ENCODE measurements at places on chromosomes 5 and 9.

- DNase-seq, result no peak
These were observed 9.5 kb upstream of the MRPS2 start for GRCh38 chr9:135490980-135491464.

DNA sequence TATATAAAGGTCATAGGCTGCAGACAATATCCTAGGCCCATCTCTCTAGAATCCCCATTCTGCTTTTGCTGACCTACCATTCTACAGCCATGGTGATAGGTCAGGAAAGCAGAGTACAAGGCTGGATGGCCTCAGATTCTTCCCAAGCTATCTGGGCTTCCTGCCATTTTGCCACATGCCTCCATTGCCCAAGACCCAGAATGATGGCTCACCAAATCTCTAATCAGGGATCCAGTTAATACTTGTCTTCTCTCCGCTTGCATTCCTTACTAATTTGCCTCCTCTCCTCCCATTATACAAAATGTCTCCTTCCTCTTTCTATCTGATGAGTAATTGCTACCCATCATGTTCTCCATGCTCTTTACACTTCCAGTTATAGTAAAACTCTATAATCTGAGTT lies 22.7 kb upstream of the NDUFS4 start:
- no peak for DNase-seq

GRCh38 chr5:38853753-38854470 lies 8.1 kb downstream of the OSMR start:
- no peak for DNase-seq

GRCh38 chr5:64930672-64931318 lies 162.1 kb downstream of the CWC27 start:
- no peak for DNase-seq

DNA sequence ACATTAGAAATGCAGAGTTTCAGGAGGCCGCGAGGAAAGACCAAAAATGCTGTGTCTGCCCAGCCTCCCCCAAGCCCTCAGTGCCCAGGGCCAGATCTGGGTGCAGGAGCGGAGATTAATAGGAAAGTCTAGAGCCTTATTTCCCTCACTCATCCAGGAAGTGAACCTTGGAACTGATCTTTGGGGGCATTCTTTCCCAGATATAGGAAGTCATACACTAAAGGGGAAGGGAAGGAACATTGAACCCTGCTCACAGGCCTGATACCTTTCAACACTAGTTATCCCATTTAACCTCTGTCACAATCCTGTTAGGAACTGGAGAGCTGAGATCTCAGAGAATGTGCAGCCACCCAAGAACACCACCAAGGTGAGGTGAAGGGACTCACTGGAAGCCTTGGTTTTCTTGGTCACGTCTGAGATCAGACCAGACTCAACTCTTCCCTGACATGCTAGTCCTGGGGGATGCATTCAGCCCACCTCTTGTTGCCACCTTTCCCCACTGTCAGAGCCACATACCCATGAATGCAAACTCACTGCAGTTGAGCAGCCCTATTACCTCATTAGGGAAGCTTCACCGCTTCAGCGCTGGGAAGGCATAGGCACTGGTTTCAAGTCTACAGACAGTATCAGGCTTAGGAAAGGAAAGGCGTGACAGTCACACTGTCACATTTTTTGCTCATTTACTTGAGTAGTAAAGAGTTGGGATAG lies 95.0 kb downstream of the KIAA1958 start:
- DNase-seq, result no peak

GRCh38 chr5:35484241-35484640 lies 133.4 kb upstream of the SPEF2 start:
- DNase-seq, result no peak

GRCh38 chr5:129899454-129899853 lies 4.8 kb upstream of the CHSY3 start:
- DNase-seq, result no peak

DNA sequence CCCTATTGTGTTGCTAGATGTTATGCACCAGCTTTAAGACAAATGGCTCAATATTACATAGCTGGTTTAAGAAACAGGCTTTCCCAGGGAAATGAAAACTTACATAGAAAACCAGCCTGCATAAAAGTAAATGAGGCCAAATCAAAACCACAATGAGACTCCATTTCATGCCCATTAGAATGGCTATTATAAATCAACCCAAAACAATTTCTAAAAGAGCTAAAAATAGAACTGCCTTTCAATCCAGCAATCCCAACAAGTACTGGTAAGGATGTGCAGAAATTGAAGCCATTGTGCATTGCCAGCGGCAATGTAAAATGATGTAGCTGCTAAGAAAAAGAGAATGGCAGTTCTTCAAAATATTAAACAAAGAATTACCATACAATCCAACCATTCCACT lies 1170.0 kb upstream of the CDH9 start:
- DNase-seq, result no peak

- DNase-seq, result no peak
These were observed 4.1 kb upstream of the PHYKPL start for GRCh38 chr5:178236679-178237078.

DNA sequence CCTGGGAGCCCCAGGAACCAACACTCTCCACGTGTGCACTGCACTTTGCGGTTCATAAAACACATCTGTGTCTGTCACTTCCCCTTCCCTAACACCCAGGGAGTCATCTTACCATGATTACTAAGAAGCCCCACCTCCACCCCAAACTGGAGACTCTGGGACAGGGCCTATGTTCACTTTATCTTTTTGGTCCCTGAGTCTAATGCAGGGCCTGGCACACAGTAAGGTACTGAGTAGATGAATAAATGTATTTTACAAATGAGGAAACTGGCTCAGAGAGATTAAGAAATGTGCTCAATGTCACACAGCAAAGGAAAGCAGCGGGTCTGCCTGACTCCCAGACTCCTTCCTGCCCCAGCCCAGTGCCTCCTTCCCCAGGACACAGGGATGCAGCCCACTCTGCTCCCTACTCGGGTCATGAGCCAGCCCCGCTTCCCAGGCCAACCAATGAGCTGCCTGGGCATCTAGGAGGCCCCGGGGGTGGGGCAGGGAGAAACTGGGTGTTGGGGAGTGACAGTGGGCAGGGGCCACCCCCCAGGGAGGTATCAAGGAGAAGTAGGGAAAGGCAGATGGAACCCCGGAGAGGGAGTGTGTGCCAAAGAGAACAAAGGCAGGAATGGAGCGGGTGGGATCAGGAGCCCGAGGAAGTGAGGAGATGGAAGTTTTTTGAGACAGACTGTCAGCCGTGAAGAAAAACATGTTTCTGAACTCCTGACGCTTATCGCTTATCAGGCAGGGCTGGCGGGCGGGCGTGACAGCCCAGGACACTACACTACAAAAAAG lies 30.5 kb downstream of the SHB start:
- DNase-seq, result no peak

DNA sequence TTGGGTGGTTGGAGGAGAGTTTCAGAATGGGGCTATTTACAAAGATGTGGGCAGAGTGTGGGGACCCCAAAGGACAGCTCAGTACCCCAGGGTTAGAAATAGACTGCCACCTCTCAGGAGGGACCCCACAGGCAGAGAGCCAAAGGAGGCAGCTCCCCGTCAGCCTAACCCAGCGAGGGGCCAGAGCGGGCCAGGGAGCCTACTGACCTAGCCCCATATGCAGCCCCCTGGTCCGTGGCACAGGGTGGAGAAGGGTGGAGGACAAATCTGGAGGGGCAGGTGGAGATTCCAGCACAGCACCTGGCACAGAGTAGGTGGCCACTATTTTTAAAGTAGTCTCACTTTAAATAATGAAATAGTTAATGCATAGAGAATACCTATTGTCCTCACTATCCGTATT lies 67.2 kb upstream of the ANGPTL2 start:
- DNase-seq, result no peak

DNA sequence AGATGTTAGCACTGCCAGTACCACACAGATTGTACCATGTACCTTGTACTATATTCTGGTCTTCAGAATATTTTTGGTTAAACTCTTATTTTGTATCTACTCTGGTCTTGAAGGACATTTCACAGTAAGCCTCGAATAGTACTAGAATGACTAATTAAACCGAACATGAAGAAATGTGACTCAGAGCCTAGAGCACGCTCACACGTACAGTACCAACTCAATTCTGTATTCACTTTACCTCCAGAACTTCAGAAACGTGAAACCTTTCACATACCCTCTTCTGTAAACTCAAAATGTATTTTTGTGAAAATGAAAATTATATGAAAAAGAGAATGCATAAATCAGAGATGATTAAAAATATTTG lies 112.8 kb downstream of the MVB12B start:
- no peak for DNase-seq

DNA sequence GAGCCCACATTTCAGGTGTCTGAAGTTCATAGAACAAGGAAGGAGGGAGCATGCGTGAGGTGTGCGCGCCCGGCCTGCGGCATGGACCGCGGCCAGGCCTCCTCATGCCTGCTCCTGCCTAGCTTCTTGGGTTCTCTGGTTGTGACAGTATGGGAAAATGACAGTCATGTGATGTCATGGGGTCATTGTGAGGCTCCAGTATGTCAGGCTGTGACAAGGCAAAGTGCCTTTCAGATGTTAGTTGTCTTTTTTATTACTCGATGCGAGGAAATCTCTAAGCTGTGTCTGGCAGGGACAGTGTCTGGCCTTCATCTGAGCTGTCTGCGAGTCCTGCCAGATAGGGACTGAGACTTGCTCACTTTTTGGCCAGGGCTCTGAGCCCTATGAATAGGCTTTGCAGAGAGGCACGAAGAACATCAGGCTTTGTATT lies 13.3 kb downstream of the UCK1 start:
- DNase-seq, result no peak

GRCh38 chr9:88041447-88041846 lies 67.1 kb upstream of the CDK20 start:
- DNase-seq, result no peak

DNA sequence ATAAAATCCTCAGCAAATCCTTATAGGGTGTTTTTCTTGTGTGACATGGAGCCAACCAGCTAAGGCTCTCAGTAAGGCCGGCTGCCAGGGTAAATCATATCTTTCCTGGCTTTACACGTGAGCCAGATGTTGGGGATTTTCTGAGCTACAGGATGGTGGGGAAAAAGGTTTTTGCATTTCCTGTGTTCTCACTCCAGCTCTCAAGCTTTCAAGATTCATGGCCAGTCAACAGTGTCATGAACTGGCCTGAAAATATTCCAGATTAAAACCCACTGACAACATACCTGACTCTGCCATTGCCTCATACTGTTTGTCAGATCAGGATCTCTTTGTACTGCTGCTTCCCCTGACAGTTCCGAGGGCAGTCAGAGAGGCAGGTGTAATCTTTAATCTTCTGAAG lies 306.9 kb downstream of the GLIS3 start:
- no peak for DNase-seq

GRCh38 chr5:163571744-163572143 lies 66.3 kb downstream of the MAT2B start:
- no peak for DNase-seq

- DNase-seq, result no peak
These were observed 50.7 kb downstream of the DBH start for GRCh38 chr9:133686642-133687575.

- no peak for DNase-seq
These were observed 201.3 kb downstream of the HINT1 start for GRCh38 chr5:130963798-130964197.

- DNase-seq, result peak; percentile 28
These were observed 114.0 kb downstream of the ADAMTS2 start for GRCh38 chr5:179231309-179231708.

- DNase-seq, result no peak
These were observed 144.8 kb downstream of the NR3C1 start for GRCh38 chr5:143258559-143259253.

DNA sequence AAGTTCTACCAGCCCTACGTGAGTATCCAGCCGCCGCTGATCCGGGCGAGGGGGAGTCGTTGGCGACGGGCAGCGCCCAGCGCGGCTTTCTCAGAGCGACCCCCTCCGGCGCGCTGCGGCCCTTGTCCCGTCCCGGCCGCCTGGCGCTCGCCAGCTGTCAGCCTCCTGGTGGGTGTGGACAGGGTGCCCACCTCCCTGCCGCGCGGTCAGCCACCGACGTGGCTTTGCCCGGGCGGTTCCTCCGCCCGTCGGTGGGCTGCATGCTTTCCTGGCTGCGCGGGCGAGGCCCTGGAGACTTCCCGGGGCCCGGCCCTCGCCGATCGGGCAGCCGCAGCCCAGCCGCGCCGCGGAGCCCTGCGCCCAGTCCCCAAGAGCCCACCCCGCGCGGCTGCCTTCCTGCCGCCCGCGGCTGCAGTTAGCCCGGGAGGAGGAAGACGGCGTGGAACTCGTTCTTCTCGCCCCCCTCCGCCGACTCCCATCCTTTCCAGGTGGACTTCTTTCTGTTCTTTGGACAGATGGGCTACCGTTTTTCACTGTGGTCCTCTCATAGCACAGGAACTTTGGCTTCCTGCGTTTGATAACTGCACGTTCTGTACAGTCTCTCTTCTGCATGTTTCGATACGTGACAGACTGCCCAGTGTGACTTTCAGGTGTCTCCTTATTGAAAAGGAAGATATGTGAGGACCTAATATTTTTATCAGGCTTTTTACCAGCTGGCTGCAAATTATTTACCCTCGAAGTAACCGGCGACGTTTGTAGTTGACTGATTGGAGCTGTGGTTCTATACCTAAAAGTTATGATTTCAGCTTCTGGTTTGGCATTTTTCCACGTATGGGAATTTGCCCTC lies 577 bp downstream of the AP3S1 start:
- DNase-seq, result no peak

DNA sequence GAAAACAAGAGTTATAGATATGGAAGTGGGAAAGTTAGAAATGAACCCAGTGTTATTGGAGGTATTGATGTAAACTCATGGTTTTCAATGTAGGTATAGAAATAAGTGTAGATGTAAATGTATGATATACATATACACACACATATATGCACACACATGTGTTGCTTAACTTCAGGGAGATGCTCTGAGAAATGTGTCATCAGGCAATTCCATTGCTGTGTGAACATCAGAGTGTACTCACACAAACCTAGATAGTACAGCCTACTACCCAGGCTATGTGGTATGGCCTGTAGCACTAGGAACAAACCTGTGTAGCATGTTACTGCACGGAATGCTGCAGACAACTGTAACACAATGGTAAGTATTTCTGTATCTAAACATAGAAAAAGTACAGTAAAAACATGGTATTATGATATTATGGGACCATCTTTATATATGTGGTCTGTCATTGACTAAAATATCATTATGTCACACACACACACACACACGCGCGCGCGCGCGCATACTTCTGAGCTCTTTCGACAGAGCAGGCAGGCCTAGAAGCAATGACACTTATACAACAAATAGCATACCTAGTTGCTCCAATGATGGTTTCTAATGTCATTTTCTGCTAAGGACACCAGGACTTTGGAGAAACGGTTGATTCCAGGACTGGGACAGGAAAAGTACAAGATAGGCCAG lies 86.6 kb downstream of the MACROH2A1 start:
- no peak for DNase-seq

All from tibial artery (tissue), 4 donors.